ENCODE measurements at places on chromosomes 5 and 9. TPM values are rescaled to one million over a fixed set of nuclear protein-coding genes. Genes with fewer than 3 reads are reported as not detected.

GRCh38 chr5:109825450-109825849 lies 135.7 kb downstream of the MAN2A1 start:
- DNase-seq: no peak

GRCh38 chr5:125316915-125317535 lies 570.6 kb upstream of the ZNF608 start:
- DNase-seq: no peak

DNA sequence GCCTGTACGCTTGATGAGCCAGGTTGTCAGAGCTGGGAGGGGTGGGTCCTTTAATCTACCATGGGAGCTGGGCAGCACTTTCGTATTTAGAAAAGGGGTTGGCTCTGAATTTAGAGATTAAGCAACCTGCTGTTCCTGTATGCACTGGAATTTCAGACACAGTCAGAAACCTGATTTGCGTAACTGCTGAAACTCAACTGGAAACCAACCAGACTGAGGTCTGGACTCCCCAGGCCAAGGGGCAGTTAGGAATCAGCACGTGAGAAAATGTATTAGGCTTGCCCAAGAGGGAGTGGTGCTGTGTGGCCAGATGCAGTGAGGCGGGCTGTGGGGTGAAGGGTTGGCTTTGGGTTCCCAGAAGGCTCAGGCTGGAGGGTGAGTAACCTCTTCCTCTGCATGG lies 235.0 kb downstream of the GOLPH3 start:
- DNase-seq: no peak

GRCh38 chr9:35515766-35516165 lies 25.9 kb downstream of the RUSC2 start:
- DNase-seq: no peak

DNA sequence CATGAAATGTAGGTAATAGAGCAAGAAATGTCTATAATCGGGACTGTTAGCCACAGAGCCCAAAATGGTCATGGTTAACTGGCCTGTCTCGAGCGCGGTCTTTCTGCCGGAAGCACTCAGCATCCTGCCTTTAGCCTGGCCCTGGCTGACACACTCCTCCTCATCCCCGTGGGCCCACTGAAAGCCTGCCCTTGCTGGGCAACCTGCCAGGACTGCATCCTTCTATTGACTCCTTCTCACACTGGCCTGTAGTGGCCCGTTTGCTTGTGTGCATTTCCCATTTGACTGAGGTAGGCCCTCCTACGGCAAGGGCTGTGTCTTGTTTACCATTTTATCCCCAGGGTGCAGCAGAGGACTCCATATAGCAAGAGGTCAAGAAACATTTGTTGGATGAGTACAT lies 215.7 kb downstream of the ATPSCKMT start:
- DNase-seq: peak; percentile 29

- DNase-seq: no peak
These were observed 45.6 kb downstream of the CFAP90 start for GRCh38 chr5:7805379-7805778.

DNA sequence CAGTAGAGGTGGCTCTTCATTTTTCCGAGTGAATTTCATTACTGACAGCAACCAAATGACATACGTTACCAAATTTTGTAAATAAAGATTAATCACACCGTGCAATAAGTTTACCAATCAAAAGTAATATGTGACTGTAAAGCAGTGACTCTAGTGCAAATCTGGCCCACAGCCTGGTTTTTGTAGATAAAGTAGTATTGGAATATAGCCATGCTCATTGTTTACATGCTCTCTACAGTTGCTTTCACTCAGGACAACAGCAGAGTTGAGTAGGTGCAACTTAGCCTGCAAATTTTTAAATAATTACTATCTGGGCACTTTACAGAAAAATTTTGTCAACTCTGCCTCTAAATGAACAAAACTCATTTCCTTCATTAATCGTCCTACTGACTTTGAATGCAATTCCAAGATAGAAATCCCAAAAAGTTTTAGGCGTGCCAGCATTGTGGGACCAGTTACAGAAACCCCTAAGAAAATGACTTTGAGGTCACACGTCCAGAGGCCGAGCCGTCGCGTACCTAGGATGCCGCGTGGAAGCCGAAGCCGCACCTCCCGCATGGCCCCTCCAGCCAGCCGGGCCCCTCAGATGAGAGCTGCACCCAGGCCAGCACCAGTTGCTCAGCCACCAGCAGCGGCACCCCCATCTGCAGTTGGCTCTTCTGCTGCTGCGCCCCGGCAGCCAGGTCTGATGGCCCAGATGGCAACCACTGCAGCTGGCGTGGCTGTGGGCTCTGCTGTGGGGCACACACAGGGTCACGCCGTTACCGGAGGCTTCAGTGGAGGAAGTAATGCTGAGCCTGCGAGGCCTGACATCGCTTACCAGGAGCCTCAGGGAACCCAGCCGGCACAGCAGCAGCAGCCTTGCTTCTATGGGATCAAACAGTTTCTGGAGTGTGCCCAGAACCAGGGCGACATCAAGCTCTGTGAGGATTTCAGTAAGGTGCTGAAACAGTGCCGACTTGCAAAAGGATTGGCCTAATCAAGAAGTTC lies 180.7 kb upstream of the TLE4 start:
- no peak for DNase-seq

DNA sequence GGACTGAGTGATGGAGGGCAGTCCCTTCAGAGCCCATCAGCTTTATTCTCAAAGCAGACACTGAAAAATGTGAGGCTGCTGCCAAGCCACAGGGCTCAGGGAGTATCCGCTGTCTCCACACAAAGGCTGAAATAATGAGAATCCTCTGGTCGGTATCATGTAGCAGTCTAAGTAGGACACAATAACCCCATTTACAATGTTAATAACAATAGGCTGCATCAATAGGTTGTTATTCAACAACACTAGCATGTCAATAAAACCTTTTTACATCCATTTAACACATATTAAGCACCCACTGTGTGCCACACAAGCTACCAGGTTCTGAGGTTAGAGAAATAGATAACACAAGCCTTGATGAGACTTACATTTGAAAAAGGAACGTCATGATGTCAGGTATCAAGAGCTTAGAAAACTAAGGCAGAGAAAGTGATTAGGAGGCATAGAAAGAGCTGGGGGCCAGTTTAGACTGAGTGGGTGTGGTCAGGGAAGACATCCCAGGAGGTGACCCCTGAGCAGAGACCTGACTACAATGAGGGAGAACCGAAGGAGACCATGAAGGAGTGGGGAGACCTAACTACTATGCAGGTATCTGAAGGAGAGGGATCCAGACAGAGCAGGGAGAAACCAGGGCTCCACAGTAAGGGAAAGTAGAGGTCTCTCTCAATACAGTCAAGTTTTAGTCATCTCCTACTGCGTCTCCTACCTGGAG lies 140.1 kb upstream of the GRIA1 start:
- DNase-seq: no peak

DNA sequence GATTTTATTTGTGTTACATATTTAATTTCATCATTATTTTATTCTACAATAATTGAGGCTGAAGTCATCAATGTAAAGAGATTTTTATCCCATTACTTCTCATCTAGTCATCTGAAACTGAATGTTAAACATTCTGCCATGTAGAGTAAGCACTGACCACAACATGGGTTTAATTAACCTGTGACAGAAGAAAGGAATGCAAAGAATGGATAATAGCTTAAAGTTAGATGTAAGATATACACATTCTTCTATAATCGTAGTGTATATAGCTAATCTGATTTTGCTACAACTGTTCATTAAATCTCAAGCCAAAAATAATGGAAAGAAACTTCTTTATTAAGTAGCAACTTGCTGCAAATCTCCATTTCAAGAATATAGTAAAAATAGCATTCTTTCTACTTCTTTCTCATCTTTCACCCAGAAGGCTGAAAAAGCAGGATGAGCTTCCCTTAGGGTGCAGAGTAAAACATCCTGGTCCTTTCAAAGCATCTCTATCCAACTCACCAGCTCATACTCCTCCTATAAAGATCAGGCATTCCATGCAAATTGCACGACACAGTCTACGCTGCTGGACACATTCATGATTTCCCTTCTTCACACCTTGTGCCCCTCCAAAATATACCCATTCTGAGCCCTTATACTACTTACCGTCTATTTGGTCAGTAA lies 115.2 kb downstream of the EFNA5 start:
- no peak for DNase-seq

DNA sequence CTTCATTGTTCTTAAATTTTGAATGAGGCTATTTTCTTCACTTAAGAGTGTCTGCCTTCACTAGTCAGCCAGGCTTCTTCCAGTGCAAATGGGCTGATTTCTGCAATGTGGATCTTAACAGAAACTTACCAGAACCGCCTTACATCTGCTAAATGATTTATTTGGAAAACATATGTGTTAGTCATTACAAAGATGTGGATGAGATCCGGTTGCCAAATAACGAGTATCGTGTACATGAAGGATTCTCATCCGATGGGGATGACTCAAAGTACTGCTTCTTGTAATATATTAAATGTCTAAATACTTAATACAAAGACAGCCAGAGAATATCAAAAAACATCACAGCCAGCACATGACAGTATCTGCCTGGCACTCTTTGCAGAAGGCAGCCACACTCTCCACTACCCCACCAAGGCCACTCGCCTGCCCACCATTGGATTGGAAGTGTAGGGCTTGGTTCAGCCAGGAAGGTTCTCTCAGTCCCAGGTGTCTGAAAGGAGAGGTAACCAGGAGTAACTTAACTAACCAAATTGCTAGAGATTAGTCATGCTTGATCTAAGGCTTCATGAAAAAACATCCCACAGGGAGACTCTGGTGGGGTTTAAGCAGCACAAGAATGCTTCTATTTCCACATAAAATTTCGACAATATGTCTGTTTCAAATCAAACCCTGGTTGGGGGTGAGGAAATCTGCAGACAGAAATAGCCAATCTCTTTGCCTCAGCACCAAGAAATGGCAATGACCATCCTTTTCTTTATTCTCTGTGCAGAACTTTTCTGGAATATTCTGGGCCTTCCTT lies 174.8 kb downstream of the GADD45G start:
- no peak for DNase-seq

GRCh38 chr5:82290908-82291307 lies 12.8 kb upstream of the RPS23 start:
- DNase-seq: peak; percentile 27

- no peak for DNase-seq
These were observed 553.8 kb upstream of the C9orf72 start for GRCh38 chr9:28127101-28127500.

DNA sequence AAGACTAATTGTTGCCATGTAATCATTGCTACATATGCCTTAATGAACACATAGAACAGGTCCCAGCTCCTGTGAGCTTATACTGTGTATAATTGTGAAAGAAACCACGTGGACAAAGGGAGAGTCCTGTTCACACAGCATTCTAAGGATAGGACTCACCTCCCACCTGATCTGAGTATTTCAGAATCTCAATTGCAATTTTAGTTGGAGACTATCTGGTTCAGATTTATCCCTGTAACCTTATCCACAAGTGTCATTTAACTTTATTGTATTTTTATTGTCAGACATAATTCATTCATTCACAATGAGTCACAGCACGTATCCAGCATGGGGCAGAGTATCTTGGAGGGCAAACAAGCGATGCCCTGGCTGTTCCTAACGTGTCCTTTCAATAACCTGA lies 448.3 kb downstream of the NTRK2 start:
- no peak for DNase-seq

- DNase-seq: peak; percentile 38
These were observed 119.1 kb upstream of the ITGA1 start for GRCh38 chr5:52668544-52669185.

DNA sequence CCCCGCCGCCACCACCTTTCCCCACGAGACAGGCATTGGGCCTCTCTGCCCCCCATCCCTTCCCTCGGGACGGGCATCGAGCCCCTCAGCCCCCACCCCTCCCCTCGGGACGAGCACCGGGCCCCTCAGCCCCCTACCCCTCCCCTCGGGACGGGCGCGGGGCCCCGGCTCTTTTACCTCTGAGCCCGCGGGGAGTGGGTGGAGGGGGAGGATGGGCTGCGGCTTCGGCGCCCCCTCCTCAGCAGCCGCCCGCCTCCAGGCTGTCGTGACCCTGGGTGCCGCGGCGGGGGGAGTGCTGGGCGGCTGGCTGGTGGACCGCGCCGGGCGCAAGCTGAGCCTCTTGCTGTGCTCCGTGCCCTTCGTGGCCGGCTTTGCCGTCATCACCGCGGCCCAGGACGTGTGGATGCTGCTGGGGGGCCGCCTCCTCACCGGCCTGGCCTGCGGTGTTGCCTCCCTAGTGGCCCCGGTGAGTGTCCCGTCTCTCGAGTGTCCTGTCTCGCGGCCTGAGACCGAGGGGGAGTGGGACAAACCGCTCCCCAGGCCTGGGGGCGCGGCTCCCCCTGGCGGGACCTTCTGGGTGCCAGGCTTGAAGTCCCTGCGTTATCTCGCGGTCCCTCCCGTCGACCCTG lies 791 bp downstream of the SLC2A8 start:
- DNase-seq: peak; percentile 45

DNA sequence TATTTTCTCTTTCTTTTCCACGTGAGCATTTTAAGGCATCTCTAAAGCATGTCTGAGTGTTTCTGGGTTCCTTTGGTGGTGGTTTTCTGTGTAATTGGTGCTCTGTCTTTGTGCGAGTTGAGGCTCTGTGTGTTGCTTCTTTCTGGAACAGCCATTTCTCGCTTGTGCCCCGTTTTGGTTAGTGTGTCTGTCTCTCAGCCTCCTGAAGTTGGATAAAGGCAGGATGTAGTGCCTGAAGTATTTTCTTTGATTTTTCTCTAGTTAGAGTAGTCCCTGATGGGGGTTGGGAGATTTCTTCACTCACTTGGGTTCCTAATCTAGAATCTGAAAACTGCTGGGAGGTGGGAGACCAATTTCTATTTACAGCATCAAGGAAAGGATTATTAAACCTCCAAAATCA lies 129.7 kb upstream of the TMEM161B start:
- DNase-seq: no peak

GRCh38 chr9:124110307-124110915 lies 98.8 kb downstream of the LHX2 start:
- DNase-seq: peak; percentile 73

GRCh38 chr5:14158890-14159666 lies 15.9 kb downstream of the TRIO start:
- DNase-seq: no peak

DNA sequence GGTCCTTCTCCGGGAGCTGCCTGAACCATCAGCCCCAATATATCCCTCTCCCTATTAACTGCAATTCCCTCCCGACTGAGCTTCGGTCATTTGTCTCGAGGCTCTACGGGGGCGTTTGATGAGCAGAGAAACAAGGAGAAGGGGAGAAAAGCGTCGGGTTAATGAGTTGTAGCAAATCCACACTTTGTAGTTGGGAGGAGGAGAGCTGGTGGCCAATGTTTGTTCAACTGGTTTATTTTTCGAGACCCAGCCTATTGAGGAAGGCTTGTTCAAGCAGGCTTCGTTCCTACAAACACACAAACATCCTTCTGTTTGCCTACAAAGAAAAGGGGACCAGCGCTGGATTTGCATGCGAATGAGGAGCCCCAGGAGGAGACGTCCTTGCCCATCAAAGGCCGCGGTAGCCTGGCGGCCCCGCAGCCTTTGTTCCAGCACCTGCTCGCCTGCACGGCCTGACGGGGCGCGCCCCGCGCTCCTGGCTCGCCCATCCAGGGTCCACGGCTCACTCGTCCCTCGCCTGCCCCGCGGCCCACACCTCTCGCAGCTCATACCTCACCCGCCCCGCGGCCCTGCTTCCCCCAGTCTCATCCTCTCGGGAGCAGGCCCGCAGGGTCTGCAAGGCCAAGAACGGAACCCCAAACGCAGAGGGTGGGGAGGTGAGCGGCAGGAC lies 4.6 kb downstream of the FOXD1 start:
- DNase-seq: peak; percentile 39

OR1L1 gene
- not detected for total RNA-seq

RASGRF2 gene
- total RNA-seq: 5.0 TPM

TLE4 gene
- total RNA-seq: 16.3 TPM

ANKRD31 gene
- 0.14 TPM for total RNA-seq

FCN1 gene
- 2.5 TPM for total RNA-seq

FBP2 gene
- total RNA-seq: not detected

FBLL1 gene
- not detected for total RNA-seq

UGCG gene
- 13.1 TPM for total RNA-seq

PCDHGB7 gene
- total RNA-seq: 10.4 TPM

SPOCK1 gene
- total RNA-seq: 107 TPM

TRAF2 gene
- 6.1 TPM for total RNA-seq

All from right cardiac atrium (tissue), 5 donors.